ENCODE measurements at places on chromosomes 3 and 15.

- DNase-seq = no peak
These were observed 819 bp downstream of the NEK4 start for GRCh38 chr3:52769786-52770455.

DNA sequence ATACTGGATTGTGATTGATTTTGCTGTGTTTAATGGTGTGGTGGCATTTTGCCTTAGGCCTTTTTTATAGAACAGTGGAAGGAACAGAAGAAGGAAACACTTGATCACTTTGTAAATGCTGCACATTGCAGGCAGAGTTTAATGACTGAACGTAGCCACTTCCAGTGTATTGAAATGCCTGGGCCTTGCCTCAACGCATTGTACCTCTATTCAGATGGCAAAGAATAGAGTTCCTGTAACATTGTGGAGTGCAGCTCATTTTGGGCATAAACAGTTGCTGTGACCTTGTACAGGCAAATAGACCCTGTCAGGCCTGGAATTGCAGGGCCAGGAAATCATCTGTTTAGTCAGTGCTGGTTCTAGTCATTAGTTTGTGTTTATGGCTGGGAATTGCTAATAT, 225.0 kb downstream of the EPHA3 start:
- DNase-seq = no peak

DNA sequence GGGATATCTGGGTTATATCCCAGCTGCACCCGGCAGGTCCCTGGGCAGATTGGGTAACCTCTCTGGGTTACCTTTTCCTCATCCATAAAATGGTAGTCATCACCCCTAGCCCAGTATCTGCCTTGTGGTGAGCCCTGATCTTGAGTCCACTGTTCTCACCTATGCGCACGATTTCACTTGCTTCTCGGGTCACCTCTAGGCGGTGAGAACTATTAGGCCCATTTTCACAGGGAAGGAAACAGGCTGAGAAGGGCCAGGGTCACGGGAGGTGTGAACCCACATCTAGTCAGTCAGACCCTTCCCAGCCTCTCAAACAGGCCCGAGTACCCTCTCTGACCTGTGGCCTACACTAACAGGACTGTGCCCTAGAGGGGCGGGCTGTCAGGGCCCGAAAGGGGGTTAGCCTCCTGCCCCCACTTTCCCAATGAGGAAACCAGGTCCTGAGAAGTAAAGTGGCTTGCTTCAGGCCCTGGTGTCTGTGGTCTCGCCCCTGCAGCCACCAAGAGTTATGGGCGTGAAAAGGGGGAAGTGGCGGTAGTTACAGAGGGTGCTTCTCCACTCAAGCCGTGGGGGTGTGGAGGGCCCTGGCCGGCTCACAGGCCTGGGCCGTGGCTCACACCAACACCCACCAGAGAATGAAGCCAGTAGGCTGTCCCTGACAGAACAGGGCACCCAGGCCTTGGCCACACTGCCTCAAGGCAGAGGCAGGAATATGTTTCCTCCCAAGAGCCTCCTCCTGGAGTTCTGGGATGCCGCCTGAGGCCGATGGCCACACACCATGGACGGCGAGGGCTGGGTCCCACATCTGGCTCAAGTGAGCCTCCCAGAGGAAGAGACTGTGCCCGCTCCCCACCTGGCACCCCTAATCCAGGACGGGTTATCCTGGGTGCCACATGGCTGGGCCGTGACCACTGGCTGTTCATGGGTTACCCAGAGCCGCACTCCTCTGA, 19.5 kb downstream of the PSTPIP1 start:
- DNase-seq = no peak

DNA sequence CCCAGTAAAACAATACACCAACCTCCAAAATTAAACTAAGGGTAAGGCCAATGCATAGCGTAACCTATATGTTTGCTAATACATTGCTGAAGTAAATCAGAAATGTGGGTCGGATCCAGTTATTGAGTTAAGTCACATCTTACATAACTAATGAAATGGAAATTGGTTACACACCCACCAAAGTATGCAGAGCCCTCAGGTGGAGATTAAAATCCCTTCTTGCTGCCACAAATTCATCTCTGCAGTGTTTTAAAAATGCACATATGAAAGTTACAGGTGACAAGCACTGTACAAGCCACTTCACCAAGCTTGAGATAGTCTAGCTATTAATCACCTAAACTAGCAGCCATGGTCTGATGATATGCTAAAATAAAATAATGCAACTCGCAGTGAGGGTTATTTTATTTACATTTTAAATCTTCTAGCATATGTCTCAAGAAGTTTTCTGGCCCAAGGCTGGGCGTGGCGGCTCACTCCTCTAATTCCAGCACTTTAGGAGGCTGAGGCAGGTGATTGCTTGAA, 130.6 kb downstream of the AQP9 start:
- no peak for DNase-seq

DNA sequence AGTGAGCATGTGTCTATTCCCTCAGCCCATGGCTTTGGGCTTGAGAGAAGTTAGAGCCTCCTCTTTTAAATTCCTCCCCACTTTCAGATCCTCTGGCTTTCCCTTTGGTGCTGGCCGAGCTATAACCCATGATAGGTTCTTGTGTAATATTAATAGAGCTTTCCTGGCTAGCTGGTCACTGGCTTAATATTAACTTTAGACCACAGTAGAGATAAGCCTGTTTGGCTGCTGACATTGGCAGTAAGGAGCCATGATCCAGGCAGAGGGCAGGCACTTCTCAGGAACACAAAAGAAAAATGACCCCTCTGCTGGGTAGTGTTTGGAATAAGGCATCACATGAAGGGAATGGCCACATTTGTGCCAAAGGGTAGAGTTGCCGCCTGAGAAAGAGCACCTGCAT, 65.4 kb upstream of the UMPS start:
- DNase-seq = no peak

GRCh38 chr3:122004107-122004506, 17.9 kb downstream of the ILDR1 start:
- no peak for DNase-seq

- DNase-seq = no peak
These were observed 179.7 kb upstream of the BHLHE40 start for GRCh38 chr3:4799266-4800256.

DNA sequence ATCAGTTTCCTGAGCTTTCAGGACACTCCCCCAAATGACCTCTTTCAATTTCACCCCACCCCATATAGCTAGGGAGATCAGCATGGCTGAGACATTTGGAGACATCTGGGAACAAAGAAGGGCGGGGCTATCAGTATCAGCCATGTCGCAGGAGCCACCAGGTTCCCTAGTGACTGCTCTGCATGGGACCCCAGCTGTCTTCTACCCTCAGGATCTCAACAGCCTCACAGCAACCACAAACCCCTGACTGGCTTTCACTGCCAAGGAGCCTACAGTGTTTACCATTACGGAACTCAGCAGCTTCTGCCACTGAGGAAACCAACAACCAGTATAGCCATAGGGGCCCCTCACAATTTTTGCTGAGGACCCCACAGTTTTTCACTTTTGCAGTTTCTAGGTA, 269.6 kb upstream of the TRIM42 start:
- no peak for DNase-seq

DNA sequence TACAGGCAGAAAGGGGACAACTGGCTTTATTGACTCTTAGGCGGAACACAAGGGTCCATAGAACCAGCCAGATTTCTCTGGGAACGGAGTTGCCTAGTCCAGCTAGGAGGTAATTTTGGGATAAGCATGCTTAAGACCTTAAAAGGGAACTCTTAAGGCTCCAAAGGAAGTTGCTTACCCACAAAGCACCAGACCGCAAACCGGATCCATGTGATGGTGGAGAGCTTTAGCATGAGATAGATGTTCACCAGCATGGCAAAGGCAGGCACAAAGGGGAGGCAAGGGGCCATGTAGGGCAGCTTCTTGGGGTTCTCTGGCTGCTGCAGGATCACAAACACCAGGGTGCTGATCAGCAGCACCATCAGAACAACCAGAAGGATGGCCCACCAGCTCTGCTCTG, 61.4 kb downstream of the CLDN11 start:
- DNase-seq = no peak

DNA sequence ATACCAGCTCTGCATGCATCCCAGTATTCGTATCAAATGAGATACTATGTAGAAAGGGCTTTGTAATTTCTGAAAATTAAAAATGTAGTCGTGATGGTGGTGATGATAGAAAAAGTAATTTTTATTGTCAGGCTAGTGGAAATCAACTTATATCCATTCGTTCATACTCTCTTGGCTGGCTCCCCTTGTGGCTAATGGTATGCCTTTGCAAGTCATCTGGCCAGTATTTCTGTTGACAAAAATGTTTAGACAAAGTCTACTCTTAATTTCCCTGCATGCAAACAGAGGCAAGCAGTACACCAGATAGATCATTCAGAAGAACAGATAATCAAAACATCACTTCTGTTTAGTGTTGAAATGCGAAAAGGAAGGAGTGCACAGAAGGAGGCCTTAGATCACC, 49.6 kb upstream of the DUT start:
- DNase-seq = no peak

- DNase-seq = no peak
These were observed 200.6 kb downstream of the SEMA6D start for GRCh38 chr15:47917881-47918280.

DNA sequence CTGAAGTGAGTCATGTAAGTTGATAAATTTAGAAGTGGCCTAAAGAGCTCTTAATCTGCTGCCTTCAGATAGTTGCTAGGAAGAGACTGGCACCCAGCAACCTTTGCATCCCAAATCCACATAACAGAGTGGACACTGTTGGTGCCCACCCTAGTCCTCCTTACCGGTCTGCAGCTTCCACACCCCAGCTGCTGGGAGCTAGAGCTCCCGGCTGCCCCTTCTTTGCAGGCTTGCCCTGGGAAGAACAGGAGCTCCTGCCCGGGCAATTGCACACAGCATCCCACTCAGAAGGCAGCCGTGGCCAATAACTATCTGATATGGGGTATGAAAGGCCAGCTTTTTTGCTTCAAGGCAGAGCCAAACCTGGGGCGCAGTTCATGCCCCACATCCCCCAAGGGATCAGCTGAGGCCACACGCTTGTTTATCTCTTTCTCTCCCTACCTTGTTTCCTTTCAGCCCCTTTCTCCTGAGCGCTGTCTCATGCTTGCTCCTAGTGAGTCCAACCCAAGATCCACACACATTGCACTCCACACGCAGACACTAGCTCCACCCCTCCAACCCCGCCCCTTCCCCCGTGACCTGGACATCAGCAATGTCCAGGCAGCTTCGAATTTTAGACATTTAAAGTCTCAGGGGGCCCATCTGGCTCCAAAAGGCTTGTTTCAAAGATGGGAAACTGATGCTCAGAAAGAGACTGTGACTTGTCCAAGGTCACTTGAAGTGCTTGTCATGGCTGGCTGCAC, 9.1 kb downstream of the ATP2B2 start:
- DNase-seq = no peak

DNA sequence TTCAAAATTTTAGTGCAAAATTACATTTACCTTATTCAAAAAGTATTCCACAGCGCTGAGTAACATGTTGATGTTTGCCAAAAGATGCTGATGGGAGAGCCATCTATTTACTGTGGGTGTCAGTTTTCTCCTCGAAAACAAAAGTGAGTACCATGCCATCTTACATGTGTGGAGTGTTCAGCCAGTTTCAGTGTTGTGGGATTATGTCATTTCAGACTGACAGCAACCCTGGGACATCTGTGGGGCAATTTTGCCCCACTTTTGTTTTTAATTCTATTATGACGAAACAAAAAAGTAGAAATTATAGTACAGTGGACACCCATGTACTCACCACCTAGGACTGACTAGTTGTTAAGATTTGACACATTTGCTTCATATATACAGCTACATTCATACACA, 19.6 kb downstream of the SLCO3A1 start:
- DNase-seq = no peak

DNA sequence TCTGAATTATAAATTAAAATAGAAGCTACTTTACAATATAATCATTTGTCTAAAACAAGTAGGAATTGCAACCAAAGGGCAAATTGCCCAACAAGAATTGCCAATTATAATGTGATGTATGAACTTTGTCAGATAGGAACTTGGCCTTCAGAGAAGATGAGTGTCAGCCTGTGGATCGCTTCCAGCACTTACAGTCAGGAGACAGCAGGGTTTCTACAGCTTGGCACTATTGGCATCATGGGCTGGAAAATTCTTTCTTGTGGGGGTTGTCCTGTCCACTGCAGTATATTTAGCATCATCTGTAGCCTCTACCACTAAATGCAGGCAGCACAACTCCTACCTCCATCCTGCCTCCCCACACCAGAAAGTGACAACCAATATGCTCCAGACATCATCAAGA, 48.1 kb upstream of the CRBN start:
- DNase-seq = no peak

DNA sequence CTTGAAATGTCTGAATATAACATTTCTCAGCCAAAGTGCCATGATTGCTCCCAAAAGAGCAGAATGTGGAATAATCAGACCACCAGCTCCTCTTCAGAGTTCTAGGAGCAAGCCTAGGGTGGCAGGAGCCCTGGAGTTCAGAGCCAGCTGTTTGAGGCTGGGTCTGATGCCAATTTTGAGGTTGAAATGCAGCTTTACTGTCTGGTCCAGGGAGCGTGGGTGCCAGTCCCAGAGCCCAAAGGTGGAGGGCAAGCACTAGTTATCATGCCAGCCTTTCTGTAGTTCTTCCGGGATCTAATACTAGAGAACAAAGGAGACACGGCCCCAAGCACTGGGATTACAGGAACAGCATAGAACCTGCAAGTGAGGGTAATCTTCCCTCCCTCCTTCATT, 69.3 kb downstream of the TNFAIP8L3 start:
- no peak for DNase-seq

DNA sequence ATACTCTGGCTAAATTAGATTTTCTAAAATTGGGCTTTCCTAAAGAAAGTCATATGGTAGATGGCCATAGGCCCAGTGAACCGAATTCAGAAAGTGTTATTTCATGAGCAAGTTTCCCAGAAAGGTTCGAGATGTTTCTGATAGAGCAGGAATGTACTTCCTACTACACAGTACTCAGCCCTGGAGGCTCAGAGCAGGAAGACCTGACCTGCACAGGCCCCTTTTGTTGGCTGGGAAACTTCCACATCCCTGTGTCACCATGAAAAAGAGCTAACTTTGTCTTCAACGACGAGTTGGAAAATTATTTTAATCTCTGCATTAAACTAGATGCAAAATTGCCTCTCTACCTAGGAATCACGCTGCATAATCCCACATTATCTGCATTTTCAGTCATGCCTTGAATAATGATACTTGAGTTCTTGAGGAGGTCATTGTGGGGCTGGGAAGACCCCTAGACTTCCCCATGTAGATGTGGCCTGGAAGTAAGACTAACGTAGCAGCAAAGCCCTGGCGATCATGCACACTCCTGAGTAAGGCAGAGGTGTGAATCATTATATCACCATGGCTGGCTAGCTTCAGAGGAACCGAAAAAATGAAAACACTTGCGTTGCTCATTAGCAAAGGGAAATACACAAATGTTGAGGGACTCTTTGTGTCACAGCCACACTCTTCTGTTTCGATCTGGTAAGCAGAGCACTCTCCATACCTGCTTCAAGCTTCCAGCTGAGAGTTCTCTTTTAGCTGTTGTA, 47.1 kb downstream of the CMTM7 start:
- DNase-seq = no peak

Data from effector CD4-positive, alpha-beta T cell (primary cell).